Substantia nigra (tissue), 51 donors: ENCODE measurements at places on chromosomes 2 and 18.

GRCh38 chr2:138071720-138072719 is 107.7 kb downstream of the HNMT start:
- no peak for DNase-seq

DNA sequence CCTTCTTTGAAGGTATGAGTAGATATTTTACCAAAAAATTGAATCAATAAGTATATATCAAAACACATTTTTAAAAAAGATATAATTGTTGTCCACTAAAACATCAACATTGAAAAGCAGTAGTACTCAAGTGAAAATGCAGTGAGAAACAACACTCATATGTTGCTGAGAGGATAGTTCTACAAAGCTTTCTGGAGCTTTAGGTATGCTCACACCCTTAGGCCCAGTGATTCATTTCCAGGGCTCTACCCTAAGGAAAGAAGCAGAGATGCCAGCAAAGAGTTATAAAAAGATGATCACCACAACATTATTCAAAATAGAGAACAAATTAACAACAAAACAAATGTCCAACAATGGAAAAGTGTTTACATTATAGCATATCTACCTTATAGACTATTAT is 197.3 kb upstream of the CCDC150 start:
- no peak for DNase-seq

DNA sequence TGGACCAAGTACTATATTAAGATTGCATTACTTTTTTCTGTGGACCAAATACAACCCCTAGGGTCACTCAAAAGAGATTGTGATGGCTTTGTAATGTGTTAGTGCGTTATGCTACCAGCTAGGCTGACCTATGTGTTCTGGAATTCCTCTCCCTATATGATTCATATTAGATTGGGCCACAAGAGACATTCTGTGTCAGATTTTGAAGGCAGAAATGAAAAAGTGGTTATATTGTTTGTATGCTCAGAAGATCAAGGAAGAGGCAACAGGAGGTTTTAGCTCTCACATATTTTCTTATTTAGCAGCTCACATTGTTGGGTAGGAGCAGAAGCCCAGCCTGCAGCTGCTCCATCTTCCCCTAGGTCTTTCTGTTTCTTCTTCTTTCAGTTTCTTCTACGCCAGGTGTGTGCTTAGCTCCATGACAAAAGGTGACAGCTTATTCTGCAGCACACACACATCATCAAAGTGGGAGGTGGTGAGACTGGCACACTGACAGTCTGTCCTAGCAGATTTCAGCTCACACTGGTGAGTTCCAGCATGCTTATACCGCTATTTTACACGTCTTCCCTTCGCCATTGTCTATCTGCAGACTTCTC is 156.8 kb upstream of the UBE2E3 start:
- DNase-seq, result no peak

DNA sequence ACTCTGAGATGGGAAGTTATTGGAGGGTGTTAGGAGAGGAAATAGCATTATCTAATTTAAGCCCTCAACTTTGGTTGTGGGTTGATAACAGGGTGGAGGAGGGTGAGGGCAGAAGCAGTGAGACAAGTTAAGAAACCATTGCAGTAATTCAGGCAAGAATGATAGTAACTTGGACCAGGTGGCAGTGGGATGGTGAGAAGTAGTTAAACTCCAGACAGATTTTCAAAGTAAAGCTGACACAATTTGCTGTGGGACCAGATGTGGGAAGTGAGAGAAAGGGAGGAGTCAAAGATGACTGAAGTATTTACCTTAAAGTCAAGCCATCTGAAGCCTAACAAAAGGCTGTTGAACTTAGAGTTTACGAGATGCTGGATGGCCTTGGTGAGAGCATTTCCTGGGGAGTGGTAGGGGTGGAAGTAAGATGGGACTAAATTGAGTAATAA is 163.2 kb upstream of the KLF7 start:
- DNase-seq, result no peak

- DNase-seq, result no peak
Observed at GRCh38 chr2:13543550-13543949, 826.8 kb downstream of the TRIB2 start.

DNA sequence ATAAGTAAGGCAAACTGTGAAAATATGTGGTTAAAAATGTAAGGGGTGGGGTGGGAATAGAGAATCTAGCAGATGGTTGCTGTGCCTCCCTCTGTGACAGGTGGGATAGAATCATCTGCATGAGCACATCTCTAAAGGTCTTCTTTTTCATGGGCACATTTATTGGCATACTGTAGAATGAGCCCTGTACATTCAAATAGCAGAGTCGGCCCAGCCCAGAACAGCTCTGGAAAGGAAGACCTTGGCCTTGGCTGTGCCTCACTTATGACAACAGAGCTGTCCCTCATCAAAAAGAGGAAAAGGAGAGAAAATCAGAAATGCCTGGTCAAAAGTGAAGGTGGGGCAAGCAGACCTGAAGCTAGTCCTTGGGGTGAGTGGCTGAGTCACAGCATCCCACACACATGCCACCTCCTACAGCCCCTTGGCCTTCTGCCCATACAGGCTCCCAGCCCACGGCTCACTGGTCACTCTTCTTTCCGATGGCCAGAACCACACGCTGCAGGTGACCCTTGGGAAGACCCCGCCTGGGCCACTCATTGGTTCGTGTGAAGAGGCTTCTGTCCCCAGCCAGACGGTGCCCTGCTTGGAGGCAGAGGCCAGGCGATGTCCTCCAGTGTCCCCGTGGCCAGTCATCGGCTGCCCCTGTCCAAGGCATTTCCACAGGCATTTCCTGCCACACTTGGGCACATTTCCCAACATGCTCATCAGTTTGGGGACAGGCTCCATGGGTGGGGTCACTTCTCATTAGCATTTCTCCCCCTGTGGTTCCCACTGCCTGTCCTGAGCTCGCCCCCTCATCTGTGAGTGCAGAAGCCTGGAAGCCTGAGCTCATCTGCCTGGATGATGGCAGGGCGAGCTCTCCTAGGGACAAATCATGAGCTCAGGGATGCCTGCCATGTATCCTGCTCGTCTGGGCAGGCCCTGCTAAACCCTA is 113.6 kb downstream of the MCFD2 start:
- no peak for DNase-seq

GRCh38 chr2:49640630-49641029 is 486.3 kb upstream of the FSHR start:
- DNase-seq, result no peak

GRCh38 chr2:125516496-125517109 is 1139.4 kb upstream of the GYPC start:
- no peak for DNase-seq

DNA sequence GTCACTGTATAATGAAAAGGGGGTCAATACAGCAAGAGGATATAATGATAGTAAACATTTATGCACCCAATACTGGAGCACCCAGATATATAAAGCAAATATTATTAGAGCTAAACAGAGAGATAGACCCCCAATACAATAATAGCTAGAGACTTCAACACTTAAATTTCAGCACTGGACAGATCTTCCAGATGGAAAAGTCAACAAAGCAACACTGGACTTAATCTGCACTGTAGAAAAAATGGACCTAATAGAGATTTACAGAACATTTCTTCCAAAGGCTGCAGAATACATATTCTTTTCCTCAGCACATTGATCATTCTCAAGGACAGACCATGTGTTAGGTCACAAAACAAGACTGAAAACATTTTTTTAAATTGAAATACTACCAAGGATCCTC is 26.7 kb downstream of the ZBTB14 start:
- DNase-seq, result no peak

GRCh38 chr18:54238173-54238936 is 13.9 kb upstream of the MBD2 start:
- no peak for DNase-seq

DNA sequence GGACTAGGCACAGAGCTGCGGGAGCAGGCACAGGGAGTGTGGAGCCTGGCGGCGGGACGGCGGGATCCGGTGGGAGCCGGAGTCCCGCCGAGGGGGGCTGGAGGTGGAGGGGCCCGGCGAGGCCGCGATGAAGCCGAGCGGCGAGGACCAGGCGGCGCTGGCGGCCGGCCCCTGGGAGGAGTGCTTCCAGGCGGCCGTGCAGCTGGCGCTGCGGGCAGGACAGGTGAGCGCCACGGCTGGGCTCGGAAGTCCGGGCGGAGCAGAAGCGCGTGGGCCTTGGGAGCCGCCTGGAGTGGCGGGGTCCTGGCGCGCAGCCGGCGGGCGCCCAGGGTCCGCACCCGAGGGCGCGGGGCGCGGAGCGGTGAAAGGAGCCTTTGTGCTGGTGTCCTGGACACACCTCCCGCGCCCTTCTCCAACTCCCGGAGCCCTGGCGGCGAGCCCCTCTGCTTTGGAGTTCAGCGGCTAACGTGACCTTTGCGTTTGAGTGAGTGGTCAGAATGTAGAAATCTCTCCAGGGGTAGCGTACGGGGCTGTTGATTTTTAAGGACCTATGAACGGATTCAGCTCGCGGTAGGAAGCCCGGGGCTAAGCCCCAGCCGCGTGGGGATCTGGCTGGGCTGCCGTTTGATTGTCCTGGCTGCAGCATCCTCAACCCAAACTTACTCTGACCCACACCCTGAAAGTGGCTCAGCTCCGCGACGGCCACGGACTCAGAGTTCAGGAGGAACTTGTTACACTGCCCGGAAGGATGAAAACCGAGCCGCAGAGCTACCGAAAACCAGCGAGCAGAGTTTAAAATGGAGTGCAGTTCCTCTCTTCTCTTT is 448 bp downstream of the IMPA2 start:
- no peak for DNase-seq

DNA sequence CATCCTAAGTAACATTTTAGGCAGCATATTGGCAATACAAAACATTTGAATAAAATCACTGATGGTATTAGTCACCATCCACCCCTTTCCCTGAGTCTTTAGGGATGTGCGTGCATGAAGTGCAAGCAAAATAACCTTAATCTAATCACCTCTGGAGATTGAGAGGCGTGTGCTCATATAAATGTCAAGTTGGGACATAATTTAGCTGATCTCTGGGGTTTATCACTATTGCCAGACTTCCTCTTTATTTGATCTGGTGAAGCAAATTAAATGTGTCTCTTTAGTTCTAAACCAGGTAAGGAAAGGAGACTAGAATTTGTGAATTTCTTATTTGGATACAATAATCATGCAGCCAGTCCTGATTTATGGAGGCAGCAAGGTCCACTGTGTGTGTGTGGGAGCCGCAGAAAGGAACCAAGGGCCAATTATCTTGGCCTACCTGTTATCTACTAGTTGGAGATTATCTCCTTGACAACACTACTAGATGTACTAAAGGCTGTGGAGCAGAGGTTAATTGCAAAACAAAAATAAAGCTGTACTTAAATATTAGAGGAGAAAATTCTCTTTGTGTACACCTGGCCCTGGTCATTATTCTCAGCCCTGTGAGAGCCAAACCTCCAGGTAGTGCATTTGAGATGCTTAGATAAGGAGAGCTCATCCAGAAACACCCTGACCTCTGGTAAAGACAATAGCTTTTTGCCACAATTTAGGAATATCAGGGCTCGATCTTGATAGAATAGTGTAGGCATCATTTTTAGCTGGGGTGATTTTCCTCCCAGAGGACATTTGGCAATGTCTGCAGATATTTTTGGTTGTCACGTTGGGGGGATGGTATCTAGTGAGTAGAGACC is 78.2 kb downstream of the HRH4 start:
- DNase-seq, result no peak

- peak; percentile 34 for DNase-seq
Observed at GRCh38 chr2:29920130-29920577, 1.2 kb downstream of the ALK start.

DNA sequence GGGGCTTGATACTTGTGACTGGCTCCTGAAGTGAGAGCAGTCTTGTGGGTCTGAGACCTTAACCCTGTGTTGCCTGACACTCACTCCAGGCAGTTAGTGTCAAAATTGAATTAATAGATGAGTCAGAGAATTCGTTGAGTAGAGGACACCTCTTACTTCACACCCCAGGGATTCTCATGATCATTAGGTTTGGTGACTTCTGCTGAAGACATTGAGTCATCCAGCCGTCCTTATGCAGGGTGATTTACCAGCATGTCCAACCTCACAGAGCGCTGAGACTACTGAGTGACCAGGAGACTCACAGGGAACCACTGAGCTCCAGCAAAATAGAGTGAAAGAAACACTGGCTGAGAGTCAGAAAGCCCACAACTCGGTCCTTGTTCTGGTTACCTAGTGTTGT is 36.0 kb upstream of the EVA1A start:
- DNase-seq, result no peak

GRCh38 chr18:41418598-41418997 is 536.4 kb upstream of the PIK3C3 start:
- DNase-seq, result no peak

- DNase-seq, result no peak
Observed at GRCh38 chr2:96342085-96342484, 6.5 kb downstream of the NCAPH start.

DNA sequence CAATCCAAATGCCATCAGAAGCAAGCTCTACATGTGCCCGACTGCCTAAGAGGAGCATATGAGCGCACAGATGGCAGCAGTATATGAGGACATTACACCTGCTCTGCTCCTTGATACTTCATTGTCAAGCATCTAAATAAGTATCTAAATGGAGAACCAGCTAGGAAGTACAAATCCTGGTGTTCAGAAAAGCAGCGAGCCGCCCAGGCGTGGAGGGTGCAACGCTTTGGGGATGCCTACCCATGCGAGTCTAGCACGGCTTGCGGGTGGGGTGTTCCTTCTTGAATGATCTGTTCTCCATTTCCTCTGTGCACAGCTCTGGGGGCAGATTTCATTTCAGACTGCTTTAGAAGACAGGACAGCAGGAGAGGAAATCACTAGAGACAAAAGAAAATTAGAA is 63.0 kb upstream of the BCL2L11 start:
- no peak for DNase-seq

- DNase-seq, result no peak
Observed at GRCh38 chr2:134539981-134540380, 178.8 kb downstream of the TMEM163 start.

DNA sequence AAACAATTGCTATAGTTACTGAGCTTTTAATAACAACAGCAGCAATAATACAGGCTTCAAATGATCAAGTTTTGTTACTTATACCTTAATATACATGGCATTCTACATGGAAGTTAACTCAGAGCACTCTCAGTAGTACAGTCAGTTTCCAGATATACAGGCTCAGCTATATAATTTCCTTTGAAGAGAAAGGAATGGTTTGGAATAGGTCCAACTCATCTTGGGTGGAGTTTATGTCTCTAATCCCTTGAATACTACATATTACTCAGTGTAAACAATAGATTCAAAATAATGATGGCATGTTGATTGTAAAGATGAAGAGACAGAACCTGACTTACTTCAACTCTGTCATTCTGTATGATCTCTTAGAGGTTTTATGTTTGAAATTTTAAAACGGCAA is 174.9 kb downstream of the EPHA4 start:
- no peak for DNase-seq

- DNase-seq, result no peak
Observed at GRCh38 chr18:78765142-78765541, 214.5 kb upstream of the SALL3 start.

DNA sequence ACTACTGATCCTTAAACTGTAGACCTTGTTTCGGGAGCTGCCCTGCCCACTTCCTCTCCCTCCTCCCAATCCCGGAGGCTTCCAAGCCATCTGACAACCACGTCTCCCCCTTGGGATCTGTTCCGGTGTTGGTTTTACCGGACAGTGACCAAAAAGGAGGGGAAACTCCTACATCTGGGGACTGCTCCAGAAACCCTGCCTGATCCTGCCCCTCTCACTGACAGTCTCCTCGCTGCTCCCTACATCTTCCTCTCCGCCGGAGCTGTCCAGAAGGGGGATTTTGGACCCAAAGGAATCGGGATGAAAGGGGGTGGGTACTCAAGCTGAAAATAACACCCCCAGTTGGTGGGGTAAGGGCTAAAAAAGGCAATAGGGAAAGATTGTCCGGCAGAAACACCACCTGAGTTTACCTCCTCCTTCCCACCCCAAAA is 1.5 kb downstream of the INO80D start:
- no peak for DNase-seq

- DNase-seq, result no peak
Observed at GRCh38 chr2:15734674-15735483, 143.2 kb downstream of the DDX1 start.
